Activated CD8-positive, alpha-beta memory T cell treated with anti-CD3 and anti-CD28 coated beads for 4 hours (primary cell): ENCODE measurements at places on chromosomes 1 and 21.

DNA sequence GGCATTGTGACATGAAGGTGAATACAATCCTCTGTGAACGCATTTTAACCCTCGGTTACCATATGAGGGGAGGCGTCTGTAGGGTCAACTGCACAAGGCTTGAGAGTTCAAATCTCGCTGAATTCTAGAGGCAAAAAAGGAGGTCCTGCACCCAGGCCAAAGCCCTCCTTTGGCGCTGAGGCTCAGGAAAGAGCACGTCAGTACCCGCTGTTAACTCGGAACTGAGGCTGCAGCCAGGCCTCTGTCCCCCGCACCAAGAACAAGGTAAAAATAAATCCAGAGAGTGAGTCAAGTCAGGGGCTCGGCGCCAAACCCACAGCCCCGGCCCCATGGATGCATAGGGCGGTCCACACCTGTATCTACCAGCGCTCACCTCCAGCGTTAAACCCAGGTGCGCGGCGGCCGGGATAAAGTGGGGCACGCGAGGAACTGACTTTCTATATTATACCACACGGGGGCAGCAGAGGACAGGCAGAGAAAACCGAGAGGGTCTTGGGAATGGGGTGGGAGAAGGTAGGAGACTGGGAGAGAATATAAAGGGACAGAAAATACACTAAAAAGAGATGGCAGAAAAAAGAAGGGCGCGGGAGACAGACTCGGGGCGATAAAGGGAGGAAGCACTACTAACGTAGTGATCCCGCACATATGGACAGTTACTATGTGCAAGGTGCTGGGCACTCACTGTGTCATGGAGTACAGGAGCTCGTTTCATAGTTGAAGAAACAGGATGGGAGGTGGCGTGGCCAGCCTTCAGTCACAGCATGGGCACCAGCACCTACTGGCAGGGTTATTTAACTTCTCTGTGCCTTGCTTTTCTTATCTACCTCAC, 54.9 kb downstream of the DMRTA2 start:
- no peak for DNase-seq

- no peak for DNase-seq
Observed at GRCh38 chr1:38420666-38421065, 374.1 kb upstream of the POU3F1 start.

DNA sequence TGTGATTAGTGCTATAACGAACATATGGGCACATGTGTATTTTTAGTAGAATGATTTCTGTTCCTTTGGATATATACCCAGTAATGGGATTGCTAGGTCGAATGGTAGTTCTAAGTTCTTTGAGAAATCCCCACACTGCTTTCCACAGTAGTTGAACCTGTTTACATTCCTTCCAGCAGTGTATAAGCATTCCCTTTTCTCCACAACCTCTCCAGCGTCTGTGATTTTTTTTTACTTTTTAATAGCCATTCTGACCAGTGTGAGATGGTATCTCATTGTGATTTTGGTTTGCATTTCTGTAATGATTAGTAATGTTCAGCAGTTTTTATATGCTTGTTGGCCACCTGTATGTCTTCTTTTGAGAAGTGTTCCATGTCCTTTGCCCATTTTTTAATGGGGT, 81.8 kb upstream of the SLC44A3 start:
- DNase-seq, result no peak

GRCh38 chr1:70909262-70909822, 138.3 kb downstream of the PTGER3 start:
- no peak for DNase-seq

DNA sequence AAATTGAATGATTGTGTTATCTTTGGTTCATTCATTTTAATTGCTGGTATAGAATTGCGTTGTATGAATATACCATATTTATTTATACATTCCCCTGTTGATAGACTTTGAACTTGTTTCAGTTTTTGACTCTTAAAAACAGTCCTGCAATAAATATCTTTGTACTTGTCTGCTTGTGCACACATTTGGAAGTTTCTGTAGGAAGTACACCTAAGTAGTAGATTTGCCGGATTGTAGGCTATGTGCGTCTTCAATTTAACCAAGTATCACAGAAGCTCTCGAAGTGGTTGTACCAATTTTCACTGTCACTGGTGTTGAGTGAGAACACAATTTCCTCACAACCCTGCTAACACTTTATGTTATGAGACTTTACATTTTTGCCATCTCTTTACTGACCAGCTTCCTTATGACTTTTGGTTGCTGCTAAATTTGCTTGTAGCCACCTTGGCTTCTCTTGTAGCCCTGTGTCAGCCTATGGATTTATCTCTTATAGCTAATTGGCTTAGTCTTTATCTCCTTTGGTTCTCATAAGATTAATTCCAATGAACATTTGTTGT, 2.2 kb downstream of the TTC3 start:
- no peak for DNase-seq

- DNase-seq, result no peak
Observed at GRCh38 chr1:227136210-227136820, 182.0 kb downstream of the CDC42BPA start.

GRCh38 chr1:183548116-183548515, 42.1 kb downstream of the NCF2 start:
- DNase-seq, result no peak

DNA sequence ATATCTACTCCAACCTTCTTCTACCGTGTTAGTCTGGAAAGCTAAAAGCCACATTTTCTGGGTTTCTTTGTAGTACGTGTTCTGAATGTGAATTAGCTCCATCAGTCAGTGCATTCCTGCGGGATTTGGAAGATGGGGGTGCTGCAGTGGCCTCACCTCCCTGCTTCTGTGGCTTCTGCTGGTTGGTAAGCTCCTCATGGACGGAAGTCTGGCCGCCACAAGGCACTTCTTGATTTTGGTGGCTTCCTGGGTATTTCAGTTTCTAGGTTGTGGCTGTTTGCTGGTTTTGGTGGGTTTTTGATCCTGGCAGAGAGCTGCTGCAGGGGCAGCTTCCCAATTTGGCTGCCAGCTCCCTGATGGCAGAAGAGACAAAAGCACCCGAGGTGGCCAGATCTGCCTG, 20.9 kb upstream of the TACSTD2 start:
- DNase-seq, result no peak

DNA sequence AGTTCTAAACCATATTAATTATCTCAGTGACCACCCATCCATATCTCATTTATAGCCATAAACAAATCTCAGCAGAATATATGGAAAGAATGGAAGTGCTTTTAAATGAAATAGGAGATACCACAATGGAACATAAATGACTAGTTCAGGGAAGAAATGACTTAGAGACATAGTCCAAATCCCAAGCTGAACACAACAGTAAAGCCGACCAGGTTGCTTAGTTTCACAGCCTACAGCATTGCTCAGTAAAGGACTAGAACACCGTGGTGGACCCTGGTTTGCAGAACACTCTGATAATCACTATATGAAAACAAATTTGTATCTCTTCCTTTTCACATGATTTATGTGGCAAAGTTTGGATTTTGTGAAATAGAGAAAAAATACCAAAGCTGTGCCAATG, 40.3 kb downstream of the MYSM1 start:
- no peak for DNase-seq

DNA sequence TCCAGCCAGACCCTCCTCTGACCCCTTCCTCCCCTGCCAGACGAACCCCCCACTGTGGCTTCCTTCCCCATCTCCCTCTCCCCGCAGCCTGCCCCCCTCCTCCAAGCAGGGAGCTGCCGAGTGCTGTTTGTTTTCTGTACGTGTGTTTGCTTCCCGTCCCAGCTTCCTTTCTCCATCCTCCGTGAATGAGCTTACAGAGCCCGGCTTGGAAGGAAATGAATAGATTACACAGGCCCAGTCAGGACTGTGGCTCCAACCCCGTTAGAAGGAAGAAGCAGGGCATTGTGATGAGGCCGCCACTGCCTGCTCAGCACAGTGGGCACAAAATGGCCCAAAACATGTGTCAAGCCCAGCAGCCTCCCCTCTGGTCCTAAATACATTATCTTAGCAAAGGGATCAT, 123.2 kb downstream of the IGSF21 start:
- DNase-seq, result no peak
